ENCODE measurements at places on chromosomes 3 and 15.

GRCh38 chr3:31117854-31118253 lies 223.4 kb upstream of the GADL1 start:
- DNase-seq, result no peak

- no peak for DNase-seq
Measured at GRCh38 chr15:63425426-63425985, 43.9 kb upstream of the CA12 start.

- DNase-seq, result no peak
Measured at GRCh38 chr3:101722394-101723173, 1.8 kb upstream of the CEP97 start.

DNA sequence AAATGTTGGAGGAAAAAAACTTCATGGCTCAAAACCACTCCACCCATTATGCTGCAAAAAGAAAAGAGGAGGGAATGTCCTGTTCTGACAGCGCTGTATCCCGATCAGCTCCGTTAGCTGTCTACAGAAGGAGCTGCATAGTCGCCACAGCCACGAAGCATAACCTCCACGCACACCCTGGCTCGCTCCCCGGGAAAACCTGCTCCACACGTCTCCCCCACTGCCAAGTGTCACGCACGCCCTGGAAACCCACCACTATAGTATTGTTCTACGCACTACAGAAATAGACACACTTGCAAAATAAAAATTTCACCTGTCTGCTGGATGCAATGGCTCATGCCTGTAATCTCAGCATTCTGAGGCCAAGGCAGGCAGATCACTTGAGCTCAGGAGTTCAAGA lies 55.8 kb downstream of the TBC1D2B start:
- DNase-seq, result no peak

GRCh38 chr3:68973639-68974038 lies 39.8 kb downstream of the EOGT start:
- DNase-seq, result no peak

DNA sequence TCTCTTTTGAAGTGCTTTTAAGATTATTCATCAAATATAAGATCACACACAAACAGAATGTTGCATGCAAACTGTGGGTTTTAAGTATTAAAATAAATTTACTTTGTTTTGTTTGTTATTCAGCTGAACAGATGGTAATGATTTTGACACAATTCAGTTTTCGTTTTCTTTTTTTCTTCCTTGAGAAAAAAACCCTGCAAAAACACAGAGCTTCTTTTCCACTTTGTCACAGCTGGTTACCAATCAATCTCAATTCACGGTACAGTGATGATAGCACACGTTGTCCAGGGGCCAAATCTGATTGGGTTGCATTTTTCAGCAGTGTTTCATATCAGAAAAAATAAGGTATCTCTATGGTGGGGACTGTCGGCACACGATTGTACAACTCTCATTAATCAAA lies 473.6 kb downstream of the ROBO2 start:
- no peak for DNase-seq
